Vagina (tissue), 2 donors: ENCODE measurements at places on chromosomes 16 and 17.

- no peak for DNase-seq
These were observed 33.3 kb downstream of the MSI2 start for GRCh38 chr17:57289613-57290012.

- DNase-seq, result no peak
These were observed 15.6 kb downstream of the PLEKHG4 start for GRCh38 chr16:67294938-67295361.

GRCh38 chr17:58541249-58541648, 26.8 kb upstream of the MTMR4 start:
- peak; percentile 65 for DNase-seq

DNA sequence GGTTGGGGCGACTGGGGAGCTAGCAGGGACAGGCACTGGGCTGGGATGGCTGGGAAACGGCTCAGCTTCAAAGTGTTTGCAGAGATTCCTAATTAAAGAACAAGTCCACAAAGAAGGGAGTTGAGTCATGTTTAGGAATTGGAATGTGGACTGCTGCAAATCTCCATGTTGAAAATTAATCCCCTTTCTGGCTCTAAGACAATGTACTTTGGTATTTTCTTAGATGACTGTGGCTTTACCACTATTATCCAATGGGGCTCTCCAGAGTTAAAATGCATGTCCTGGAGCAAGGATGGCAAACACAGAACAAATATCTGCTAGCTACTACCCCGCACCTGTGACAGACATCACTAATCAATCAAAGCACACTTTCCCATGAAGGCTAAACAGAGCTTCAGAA, 22.2 kb upstream of the WSCD1 start:
- DNase-seq, result no peak

GRCh38 chr16:66605979-66606751, 1.7 kb downstream of the CMTM3 start:
- DNase-seq, result no peak

- no peak for DNase-seq
These were observed 190.6 kb downstream of the MAF start for GRCh38 chr16:79409978-79410377.

DNA sequence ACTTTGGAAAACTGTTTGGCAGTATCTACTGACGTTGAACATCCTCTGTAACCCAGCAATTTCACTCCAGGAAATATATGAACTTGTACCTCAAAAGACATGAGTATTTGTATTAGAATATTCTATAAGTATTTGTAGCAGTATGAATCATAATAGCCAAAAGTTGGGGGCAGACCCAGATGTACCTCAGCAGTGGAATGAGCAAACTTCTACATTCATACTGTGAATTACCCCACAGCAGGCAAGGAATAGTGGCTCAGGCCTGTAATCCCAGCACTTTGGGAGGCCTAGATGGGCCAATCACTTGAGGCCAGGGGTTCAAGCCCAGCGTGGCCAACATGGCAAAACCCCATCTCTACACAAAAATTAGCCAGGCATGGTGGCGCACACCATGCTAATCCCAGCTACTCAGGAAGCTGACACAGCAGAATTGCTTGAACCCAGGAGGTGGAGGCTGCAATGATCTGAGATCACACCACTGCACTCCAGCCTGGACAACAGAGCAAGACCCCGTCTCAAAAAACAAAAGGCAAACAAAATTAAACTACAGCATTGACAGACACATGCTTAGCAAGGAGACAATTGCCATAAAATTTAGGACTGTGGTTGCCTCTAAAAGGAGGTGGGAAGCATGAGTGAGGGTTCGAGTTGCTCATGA, 11.2 kb upstream of the HELZ start:
- DNase-seq, result no peak

- no peak for DNase-seq
These were observed 23.9 kb downstream of the NFAT5 start for GRCh38 chr16:69589434-69590269.

DNA sequence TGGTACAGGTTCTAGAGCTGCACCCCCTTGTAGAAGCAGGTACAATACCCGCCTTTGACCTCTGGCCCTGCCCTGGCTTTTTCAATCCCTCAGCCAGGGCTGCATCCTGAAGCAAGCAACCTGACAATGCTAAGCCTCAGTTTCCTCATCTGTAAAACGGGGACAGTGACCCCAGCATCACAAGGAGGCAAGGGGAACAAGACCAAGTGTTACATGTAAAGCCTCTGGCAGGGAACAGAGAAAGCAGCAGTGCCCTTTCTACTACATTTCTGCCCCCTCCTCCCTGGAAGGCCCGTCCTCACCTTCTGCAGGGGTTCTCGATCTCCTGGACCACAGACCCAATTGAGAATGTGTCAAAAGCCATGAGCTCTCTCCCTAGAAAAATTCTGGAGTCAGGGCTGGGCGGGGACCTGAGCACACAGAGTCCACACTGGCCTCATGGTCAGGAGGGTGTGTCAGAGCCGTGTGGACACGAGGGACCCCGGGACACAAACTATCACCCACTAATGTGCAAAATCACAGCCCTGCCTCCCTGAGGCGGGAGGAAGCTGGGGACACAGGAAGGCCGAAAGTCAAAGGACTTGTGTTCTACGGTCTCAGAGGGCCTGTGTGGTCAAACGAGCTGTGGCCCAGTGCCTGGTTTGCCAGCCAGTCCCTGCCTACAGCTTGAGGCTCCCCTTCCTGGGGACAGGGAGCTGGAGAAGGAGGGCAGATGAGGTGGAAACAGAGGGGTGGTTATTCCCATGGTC, 27.5 kb downstream of the LRRC75A start:
- no peak for DNase-seq

GRCh38 chr16:84369938-84370627, 1.7 kb downstream of the ATP2C2 start:
- no peak for DNase-seq

DNA sequence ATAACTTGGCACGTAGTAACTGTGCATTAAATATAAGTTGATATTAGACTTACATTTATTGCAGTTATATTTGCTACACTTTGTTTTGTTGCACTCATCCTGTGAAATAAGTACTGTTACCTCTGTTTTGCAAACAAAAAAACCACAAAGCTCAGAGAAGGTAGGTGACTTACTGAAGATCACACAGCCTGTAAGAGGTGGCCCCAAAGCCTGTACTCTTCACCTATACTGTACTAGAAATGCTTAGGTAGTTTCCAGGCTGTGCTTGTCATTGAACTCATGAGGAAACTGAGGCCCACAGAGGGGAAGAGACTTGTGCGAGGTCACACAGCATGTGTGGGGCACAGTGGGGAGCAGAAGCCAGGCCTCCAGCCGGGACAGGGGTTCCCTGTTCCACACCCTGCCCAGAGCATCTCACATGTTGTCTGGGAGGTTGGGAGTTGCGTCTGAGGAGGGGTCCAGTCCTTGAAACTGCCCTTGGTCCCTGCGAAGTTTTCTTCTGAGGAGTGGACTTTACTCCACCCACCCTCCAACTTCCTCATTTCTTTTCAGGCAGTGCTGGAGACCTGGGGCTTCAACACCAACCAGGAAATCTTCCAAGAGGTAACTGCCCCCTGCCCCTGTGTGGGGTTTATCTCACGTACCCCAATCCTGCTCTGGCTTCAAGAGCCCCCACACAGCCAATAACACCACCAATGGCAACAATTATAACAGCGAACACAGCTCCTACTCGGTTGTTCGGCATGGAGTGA, 13.0 kb downstream of the CETP start:
- DNase-seq, result no peak
